Fibroblast of skin of right biceps (primary cell): ENCODE measurements at places on chromosomes 6 and 20.
A peak's percentile ranks its signal among the peaks of the same experiment; 100 is the strongest.

GRCh38 chr6:29602564-29603361 lies 17.8 kb downstream of the OR2H2 start:
- peak; percentile 26 for DNase-seq

DNA sequence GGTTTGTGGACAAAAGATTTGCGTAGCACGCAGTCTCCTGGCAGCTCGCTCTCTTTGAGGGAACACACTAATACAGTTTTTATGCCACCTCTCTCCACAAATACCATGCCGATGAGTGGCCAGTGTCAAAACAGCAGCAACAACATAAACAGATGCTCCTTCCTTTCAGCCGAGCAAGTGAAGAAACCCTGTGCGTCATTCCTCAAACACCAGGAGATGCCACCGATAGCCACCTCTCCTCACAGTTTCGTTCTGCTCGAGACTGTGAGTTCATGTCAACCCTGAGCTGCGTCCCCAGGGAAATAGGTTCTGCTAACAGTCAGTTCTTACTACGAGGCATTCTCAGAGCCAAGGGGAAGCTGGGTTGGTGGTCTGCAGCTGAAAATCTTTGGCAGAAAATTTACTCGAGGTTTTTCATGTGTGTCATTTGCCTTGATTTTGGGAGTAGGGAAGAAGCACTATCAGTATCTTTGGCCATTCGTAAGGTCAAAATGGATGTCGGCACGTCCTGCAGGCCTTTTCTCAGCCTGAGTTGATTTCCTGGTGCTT lies 59.9 kb downstream of the EYA2 start:
- peak; percentile 97 for DNase-seq

- no peak for DNase-seq
These were observed 80.2 kb downstream of the AFDN start for GRCh38 chr6:167906899-167907298.

GRCh38 chr6:42511803-42512422 lies 51.9 kb upstream of the UBR2 start:
- DNase-seq: peak; percentile 71

DNA sequence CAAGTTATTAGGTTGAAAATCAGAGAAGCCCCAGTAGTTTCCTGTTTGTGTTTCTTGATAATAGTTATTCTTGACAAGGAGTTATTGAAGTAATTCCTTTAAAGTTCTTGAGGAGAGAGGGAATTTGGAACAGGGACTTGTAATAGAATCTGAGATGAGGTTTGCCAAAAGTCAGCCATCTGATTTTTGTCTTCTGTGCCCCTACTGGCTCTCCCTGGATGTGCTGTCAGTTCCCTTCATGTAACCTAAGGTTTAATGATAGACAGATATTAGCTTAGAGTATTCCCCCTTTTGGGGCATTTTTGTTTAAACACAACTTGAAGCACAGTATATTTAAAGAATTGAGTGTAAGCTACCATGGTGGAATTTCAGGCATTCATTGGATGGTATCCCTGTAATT lies 71.4 kb downstream of the CARMIL1 start:
- DNase-seq: no peak

DNA sequence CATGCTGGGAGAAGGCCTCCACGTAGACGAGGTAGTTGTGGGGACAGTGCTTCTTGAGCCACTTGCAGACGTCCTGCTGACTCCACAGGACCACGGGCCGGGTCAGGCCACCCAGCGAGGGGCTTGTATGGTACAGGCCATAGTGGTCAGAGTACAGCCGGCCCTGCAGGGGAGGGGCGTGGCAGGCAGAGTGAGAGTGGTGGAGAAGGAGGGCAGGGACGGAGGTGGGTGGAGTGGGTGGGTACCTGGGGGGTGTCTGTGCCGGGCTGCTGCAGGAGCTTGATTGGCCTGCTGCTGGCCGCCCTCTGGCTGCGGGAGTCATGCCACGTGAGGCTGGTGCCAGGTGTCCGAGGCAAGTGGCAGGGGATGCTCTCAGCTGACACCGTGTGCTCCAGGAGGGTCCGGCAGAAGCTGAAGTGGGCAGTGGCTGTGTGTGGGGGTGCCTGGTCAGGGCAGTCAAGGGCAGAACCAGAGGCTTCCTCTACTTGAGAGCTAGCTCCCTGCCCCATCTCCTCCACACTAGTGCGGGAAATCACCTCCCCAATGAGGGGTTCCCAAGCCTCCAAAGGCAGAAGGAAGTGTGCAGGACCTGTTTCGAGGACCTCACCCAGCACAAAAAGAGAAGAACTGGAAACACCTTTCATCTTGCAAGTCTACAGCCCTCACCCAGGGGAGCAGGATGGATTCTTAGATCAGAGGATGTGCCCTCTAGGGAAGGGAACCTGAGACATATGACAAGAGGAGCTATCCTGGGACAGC lies 2.3 kb downstream of the SAMD10 start:
- no peak for DNase-seq

GRCh38 chr6:157269261-157269794 lies 54.0 kb downstream of the TMEM242 start:
- peak; percentile 11 for DNase-seq

GRCh38 chr6:43708860-43709653 lies 21.5 kb upstream of the MRPS18A start:
- peak; percentile 44 for DNase-seq

GRCh38 chr6:29232725-29233124 lies 62.0 kb downstream of the OR2J2 start:
- no peak for DNase-seq
